ENCODE measurements at places on chromosomes 2 and 18.
A peak's percentile ranks its signal among the peaks of the same experiment; 100 is the strongest.

- DNase-seq = no peak
These were observed 33.2 kb upstream of the FHOD3 start for GRCh38 chr18:36264283-36264682.

DNA sequence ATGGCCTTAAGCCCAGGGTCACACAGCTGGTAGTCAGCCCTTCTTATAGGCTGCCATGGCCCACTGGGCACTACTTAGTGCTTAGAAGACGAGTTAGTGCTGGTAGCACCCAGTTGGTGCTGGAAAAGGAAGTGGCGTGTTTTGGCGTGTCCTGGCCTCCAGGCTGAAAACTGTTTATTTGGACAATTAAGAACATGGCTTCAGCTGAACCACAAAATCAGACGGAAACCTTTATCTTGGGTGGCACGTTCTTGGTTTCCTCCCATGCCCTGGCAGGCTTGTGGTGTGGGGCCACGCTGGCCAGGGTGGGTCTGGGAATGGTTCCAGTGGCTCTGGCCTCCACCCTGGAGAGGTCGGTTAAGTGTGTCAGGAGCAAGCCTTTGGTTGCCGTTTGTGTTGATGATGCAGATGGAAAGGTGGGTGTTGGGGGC, 141.5 kb upstream of the HAAO start:
- DNase-seq = no peak

- DNase-seq = peak; percentile 42
These were observed 370.3 kb downstream of the RIT2 start for GRCh38 chr18:42745171-42745570.

DNA sequence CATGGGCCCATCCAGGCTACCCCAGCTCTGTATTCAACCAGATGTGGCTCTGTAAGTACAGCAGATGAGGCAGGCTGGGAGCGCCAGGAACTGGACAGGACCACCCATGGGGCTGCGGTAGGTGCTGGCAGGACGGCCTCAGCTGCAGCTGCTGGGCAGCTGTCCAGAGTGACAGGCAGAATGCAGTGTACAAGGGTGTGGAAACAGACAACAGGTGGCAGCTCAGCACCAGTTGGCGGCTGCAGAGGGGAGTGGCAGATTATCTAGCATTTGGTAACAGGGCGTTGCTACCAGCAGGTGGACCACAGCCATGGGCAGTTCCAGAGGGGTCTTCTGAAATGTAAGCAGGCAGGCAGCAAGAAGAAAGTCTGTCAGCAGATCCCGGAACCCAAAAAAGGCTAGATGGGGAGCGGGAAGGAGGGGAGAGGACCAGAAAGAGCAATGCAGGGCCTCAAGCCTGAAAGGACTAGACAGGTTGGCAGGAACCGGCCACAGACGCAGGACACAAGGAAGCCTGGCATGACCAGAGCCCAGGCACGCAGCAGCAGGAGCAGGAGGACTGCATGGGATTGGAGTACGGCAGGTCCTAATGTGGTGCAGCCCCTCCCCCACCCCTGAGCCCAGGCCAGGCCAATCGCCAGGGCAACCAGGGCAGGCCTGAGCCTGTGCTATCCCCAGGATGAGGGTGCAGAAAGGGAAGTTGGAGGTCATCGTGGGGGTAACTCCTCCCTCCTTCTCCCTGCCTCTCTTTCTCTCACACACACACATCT, 24.7 kb downstream of the PKDCC start:
- no peak for DNase-seq

DNA sequence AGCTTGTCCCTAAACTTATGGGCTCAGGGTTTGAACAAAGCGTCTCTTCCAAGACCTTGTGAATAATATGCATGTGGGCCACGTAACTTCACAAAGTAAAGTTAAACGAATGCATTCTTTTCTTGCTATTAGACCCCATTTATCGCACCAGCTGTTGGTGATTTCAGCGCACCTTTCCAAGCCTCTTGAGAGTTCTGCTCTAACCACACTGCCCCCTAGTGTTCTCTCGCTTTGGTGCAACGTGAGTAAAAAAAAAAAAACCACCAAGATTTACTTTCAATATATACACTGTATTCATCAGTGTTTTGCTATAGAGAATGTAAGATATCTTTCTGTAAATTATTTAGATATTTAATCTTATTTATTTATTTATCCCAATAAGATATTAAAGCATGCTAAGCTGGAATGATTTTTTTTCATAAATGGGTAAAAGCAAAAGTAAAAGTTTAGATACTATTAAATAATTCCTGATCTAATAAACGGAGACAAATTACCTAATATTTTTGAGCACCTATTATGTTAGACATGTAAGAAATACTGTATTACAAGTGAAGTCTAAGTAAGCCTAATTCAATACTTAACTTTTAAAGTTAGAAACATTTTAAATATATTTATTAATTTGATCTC, 459.5 kb downstream of the DLGAP1 start:
- peak; percentile 72 for DNase-seq

DNA sequence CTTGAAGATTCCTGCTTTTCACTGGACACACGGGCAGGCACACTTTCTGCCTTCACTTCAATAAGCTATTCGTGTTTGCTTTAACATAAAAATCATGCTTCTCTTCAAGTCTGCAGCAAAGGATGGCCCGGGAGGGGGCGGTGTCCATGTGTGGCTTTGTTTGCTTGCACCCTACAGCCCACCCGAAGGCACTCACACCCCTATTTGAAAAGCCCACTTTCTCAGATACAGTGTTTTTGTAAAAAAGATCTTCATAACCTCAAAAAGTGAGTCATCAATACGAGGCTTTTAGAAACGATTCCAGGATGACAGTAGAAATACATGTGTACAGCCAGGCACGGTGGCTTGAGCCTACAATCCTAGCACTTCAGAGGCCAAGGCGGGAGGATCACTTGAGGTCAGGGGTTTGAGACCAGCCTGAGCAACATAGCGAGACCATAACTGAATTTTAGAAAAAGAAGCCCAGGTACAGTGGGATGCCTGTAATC, 36.5 kb upstream of the HPCAL1 start:
- DNase-seq = no peak

Data from mesendoderm (in vitro differentiated cells).